Right lung (tissue), 10 donors: ENCODE measurements at places on chromosomes 16 and 17. TPM values are rescaled to one million over a fixed set of nuclear protein-coding genes. Genes with fewer than 3 reads are reported as not detected.

DNA sequence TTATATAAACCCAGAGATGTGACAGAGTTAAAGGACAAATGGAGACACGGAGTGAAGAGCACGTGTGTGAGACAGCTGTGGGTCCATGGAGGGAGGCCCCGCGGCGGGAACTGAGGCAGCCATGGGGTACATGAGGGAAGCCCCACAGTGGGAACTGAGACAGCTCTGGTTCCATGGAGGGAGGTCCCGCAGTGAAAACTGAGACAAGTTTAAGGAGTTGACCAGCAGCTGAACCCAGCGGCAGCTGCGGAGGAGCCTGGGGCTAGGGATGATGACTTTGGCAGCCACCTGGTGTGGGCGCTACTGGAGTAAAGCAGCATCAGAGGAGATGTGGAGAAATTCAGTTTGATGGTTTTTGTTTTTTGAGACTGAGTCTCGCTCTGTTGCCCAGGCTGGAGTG, 185.1 kb downstream of the RPTOR start:
- DNase-seq, result no peak

DNA sequence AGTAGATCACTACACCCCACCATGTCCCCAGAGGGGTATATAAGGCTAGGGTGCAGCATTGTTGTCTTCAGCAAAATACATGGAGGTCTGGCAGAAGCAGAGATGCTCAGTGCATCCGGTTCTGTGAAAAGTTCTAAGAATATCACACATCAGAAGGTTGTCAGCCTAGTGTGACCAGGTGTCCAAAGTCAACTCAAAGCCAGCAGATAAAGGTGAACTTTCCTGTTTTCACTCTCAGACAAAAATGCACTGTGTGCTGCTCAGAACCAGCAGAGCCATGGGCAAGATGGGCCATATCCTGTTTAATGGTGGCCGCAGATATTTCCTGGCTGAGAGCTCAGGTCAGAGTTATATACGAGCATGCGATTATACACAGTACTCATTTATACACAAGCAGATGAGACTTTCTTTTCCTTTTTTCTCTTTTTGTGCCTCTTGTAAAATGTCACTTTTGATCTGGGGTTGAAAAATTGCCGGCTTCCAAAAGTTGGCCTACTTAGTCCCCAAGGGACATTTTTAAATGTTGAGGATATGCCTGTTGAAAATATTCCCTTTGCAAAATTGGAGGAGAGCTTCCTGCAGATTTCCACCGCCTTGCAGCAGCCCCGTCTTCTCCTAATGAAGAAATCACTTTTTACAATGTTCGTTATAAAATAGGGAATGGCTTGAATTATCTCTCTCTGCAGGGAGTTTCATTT, 425.6 kb upstream of the SALL1 start:
- no peak for DNase-seq

DNA sequence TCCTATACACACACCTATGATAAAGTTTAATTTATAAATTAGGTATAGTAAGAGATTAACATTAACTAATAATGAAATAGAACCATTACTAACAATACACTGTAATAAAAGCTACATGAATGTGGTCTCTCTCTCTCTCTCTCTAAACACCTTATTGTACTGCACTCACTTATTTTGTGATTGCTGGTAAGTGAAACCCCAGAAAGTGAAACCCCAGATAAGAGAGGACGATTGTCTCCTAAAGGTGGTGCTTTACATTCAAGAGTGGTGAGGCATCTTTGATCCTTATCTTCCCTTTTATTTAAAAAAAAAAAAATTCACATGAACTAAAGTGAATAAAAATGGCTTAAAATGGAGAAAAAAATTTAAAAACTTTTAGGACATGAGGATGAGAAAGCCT, 80.1 kb upstream of the TRAP1 start:
- no peak for DNase-seq

DNA sequence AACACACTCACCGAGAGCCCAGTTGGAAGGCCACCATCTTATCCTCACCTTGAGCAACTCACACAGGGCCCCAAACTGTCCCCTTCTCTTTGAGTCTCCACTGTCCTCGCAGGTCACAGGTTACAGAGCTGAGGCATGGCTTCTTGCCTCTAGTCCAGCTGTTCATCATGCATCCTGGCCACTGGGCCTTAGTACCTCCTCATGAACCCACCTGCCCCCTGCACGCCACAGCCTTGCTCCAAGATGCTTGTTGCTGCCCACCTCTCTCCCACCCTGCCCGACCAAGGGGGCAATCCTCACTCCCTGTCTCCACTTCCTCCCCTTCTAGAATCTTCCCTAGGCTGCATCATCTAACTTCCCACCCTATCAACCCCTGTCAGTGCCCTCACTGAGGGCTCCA, 17.1 kb downstream of the CDH5 start:
- no peak for DNase-seq

GRCh38 chr17:51914577-51914976, 243.9 kb downstream of the CA10 start:
- no peak for DNase-seq

GRCh38 chr16:82535262-82535661, 91.5 kb upstream of the CDH13 start:
- no peak for DNase-seq

DNA sequence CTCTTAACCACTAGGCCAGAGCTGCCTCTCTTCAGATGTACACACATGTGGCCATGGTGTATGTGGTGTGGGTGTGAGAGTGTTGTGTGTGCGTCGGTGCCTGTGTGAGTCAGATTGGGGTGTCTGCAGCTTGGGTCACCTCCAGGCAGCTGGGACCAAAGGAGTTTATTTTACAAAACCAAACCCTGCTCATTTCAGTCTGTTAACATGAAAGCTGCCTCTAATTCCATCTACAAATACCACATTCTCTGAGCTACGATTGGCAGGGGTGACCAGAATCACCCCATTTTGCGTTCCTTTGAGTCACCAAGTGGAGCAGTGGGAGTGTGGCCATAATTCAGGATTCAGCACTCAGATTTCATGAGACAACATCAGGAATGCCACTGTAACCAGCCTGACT, 105.3 kb downstream of the IRX5 start:
- no peak for DNase-seq

DNA sequence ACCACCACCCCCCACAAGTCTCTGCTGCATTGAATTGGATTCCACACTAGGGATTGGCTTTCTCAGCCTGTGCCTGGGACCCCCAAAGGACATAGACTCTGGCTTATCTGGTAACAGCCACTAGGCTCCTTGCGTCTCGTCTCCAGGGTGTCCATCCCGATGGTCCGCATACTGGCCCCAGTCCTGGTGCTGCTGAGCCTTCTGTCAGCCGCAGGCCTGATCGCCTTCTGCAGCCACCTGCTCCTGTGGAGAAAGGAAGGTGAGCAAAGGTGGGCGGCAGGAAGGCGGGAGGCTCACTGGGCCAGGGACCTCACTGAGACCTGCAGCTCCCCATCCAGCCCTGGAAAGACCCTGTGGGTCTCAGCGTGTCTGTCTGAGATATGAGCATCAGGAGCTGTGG, 8.1 kb downstream of the CD300LG start:
- no peak for DNase-seq

DNA sequence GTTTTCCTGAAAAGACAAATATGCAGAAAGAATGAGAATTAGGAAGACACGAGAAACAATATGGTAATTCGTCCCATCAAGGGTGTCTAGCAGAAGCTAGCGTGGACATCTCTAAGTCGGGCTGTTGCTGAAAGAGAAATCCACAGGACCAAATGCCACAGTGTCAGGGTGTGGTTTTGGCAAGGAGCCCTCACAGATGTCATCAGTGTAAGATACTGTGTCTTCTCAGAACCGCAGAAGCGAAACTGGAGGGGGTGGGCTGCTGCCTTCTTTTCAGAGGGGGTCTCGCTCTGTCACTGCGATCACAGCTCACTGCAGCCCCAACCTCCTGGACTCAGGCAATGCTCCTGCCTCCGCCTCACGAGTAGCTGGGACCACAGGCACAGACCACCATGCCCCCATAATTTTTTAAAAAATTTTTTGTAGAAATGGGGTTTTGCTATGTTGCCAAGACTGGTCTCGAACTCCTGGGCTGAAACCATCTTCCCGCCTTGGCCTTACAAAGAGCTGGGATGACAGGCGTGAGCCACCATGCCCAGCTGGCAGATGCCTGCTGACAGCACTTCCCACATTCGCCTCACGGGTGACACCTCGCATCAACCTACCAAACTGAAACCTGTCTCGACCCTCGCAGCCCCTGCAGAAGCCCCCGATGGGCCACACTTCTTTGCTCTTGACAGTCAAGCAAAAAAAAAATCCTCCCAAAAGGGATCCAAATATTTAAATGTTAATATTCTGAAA, 26.2 kb downstream of the TRAP1 start:
- DNase-seq, result no peak

DNA sequence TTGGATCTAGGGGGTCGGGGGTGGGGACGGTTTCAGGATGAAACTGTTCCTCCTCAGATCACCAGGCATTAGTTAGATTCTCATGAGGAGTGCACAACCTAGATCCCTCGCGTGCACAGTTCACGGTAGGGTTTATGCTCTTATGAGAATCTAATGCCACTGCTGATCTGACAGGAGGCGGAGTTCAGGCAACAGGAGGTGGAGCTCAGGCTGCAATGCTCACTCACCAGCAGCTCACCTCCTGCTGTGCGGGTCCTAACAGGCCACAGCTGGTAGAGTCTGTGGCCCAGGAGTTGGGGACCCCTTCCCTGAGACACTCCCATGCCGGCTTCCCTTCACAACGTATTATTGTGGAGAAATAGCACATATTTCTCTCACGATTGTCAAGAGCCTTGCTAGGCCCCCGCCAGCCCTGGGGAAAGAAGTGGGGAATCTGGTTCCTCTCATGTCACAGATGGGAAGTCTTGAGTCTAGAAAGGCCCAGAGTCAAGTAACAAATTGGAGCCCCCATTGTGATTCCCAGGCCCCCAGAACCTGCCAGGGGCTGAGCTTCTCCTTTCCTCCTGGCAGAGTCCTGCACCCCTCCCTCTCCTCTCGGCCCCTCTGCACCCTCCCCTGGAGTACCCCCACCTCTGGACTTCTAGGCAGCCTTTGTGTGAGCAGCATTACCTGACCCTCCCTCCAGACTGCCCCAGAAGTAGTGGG, 6.1 kb upstream of the KRT14 start:
- DNase-seq, result no peak

DNA sequence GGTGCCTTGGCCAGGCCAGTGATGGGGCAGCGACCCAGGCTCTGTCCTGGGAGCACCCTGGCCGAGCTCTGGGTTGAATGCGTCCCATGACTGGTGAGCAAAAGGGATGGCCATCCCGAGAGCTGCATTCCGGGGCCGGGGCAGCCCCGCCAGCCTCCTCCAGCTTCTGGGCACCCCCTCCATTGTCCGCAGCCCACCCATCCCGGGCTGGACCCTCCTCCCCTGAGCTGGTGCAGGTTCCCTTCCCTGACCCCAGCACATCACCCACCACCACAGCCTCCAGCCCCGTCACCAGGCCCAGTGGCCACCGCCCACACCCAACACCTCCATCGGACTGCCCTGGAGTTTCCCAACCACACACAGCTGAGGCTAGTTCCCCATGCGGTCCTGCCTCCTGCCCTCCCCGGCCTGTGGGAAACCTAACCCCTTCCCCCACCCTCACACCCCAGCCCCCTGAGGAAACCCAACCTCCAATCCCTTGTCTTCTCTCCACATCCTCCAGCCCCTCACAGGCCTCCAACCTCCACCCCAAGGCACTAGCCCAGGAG, 16.2 kb upstream of the PVALEF start:
- no peak for DNase-seq

DNA sequence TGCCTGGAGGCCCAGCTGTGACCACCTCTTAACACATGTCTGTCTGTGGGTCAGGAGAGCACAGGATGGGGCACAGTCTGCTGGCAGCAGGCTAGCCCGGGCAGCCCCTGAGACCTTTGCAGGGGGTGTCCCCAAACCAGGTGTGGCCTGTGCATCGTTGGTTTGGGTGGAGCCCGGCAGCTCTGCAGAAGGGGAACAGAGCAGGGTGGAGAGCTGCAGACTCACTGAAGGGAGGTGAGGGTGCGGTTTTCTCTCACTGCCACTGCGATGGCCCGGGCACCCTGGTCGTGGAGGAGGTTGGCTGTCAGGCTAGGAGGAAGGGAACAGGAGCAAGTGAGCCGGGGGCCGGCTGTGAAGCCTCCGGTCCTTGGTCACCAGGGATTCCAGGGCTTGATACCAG, 28.8 kb downstream of the NLRC3 start:
- DNase-seq, result no peak

- no peak for DNase-seq
Observed at GRCh38 chr16:19713697-19714096, 4.3 kb downstream of the KNOP1 start.

DNA sequence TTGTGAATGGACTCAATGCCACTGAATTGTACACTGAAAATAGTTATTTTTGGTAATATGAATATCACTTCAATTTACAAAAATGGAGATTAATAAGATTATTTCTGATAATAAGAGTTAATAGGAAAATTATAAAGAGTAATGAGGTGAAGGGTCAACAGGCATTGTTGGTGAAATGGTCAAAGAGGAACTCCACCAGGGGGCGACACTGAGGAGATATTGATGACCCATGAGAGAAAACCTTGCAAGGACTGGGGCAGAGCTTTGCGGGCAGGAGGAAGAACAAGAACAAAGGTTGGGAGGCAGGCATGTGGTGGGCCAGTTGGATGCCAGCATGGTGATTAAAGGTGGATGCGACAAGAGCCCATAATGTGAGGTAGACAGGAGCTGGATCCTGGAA, 74.0 kb upstream of the XYLT1 start:
- DNase-seq, result no peak

Gene C16orf89
- 156 TPM for polyA plus RNA-seq

Gene CLEC18B
- 0.50 TPM for polyA plus RNA-seq

Gene TRPV2
- polyA plus RNA-seq, result 13.6 TPM

Gene CCL22
- 0.16 TPM for polyA plus RNA-seq

Gene SLC5A10
- polyA plus RNA-seq, result 0.59 TPM

Gene CCL3
- polyA plus RNA-seq, result 12.1 TPM

Gene STX1B
- polyA plus RNA-seq, result 0.70 TPM
